ENCODE measurements at places on chromosomes 12 and 14. TPM values are rescaled to one million over a fixed set of nuclear protein-coding genes. Genes with fewer than 3 reads are reported as not detected.

PRH2 gene
- not detected for total RNA-seq

AKAP5 gene
- 1.3 TPM for total RNA-seq

RERGL gene
- 0.79 TPM for total RNA-seq

PAPLN gene
- 10.9 TPM for total RNA-seq

TAMALIN gene
- 17.0 TPM for total RNA-seq

SLCO1C1 gene
- 2.1 TPM for total RNA-seq

RTN1 gene
- 6.1 TPM for total RNA-seq

NFATC4 gene
- total RNA-seq = 33.7 TPM
